ENCODE measurements at places on chromosomes 16 and 17.

DNA sequence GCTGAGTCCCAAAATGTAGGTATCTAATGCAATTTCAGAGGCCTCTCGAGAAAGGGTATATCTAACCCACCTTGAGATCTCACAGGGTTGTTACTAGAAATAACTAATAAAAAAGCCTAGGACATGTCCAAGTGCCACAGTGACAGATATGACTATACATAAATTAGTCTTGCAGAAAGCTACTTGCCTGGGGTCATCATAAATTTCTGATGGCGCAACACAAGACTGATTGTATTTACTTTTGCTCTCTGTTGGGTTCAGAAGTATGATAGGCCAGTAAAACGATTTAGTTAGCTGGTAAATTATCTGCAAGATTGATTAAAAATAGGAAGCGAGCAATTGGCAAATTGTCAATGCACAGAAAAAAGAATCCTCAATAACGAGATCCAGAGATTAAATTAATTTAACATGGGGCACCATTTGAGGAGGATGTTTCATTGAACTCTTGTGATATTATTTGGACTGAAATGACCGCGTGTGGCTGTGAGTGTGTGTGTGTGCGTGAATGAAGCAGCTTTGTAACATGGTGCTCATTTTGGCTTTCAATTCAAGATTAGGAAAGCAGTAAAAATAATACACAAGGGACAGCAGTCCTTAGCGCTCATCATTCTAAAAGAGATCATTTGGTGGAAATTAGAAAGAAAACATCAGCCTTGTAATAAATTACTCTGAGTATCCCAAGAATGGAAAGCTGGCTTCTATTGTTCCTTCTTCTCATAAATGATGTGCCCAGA lies 157.4 kb upstream of the ZFHX3 start:
- no peak for DNase-seq

GRCh38 chr17:73203135-73203787 lies 10.4 kb downstream of the COG1 start:
- DNase-seq, result no peak

GRCh38 chr16:15777533-15778203 lies 79.2 kb downstream of the MYH11 start:
- DNase-seq, result no peak

GRCh38 chr17:44008205-44008909 lies 3.9 kb downstream of the NAGS start:
- DNase-seq, result no peak

- peak; percentile 5 for DNase-seq
These were observed 168.1 kb downstream of the C16orf95 start for GRCh38 chr16:87149051-87149450.

DNA sequence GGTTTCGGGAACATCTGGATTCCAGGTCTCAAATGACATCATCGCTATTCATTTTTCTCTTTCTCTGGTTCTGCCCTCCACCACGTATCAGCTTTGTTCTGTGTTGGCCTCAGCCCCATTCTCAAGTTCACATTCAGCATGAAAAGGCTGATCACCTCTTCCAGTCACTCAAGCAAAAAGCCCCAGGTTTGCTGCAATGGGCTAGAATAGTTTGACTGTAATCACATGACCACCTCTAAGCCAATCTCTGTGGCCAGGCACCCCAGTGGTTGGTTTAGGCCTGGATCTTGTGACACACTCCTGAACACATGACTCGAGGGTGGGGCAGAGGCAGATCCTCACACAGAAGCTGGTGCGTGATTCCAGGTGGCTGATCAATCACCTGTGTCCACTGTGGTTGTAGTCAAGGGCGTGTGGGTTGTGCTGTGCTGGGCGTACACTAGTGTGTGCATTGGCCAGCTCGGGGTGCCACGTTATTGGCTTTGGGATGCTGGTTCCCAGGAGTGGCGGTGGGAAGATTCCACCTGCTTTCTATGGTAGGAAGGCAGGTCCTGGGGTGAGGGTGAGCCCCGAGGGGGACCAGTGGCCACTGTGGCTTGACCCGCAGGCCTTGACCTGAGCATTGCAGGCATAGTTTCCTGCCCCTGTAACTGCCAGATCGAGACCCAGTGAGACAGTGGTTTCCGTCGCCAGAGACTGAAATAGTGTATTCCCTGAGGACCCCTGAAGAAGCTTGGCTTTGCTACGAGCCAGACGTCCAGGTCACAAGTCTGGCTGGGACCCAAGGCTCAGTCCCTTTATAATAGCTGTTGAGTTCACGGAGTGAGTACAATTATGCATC lies 12.0 kb downstream of the EEF2K start:
- DNase-seq, result no peak

DNA sequence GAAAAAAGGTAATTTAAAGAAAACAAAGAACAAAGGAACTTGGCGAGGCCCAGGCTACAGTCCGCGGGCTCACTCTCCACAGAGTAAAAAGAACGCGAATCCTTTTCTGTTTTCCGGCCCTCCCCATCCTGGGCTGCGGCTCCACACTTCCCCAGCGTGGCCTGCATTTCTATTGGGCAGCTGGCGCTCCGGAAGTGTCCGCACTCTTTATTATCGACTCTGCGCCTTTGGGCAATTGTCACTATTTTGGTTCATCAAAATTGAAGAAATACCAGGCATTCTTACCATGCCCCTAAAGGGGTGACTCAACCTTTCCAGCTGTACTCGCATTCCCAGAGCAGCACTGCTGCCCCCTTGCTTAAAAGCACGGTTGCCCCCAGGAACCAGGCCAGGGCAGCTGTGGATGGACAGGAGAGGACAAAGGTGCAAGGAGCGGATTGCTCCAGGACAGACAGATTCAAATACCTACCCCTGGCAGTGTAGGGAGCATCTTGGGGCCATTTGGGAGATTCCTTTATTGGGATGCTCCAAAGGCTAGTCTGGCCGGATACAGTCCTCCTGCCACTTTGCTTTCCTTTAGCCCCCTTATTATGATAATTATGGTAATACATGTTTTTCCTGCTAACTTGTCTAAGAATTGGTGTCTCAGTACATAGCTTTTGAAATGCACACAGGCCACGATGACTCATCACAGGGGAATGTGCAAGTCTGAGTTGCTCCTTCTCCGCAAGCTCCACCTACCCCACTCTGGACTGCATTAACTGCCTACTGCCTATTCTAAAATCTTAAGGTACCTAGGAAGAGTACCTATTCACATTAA lies 985 bp upstream of the SLFN12 start:
- peak; percentile 96 for DNase-seq

DNA sequence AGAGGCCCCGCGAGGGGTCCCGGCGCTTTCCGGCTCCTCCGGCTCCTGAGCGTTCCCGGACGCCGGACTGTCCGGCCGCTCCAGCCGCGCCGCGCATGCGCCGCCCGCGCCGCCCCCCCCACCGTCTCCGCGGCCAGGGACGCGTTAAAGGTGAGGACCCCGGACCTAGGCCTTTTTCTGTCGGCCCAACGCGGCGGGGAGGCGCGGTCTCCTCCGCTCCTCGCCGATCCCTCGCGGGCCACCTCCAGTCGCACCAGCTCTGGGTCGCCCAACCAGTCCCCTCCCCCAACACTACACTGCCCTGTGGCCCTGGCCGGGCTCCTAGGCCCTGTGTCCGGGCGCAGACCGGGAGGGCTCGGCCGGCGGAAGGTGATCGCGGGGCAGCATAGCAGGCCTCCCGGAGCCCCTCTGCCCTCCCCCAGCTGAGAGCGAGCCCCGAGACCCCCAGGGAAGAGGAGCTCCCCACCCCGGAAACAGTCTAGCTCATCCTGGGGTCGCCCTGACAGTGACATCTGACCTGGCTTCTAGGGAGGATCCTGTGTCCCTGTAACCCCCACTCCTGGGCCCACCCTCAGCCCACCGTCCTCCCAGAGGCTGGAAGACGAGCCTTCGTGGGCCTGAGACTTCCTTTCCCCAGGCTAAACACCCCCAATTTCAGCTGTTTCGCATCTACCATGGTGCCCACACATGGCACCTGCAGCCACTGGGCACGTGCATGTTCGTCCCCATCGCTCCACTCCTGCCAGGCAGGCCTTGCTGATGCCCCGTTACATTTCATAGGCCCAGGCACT lies 14.7 kb upstream of the BCAR1 start:
- no peak for DNase-seq

- no peak for DNase-seq
These were observed 20.6 kb downstream of the HIC1 start for GRCh38 chr17:2075336-2076086.

DNA sequence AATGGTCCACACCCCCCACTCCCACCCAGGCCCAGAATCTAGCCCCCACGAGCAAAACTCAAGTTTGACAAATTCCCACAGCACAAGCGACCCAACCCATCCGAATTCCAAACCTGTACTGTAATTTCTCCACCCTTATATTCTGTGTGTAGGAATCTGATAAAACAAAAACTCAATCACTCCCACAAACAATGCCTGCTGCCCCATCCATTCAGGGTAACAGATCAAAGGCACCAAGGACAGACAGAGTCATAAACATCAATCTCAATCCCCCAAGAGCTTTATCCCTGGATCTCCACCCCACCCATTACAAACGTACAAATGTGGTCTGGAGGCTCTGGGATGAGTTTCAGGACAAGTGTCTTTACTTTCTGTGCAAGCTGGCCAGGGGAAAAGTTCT lies 157.8 kb downstream of the AXIN2 start:
- no peak for DNase-seq

- DNase-seq, result no peak
These were observed 42.1 kb downstream of the TSC2 start for GRCh38 chr16:2089706-2090480.

GRCh38 chr17:45648642-45649041 lies 135.5 kb upstream of the CRHR1 start:
- no peak for DNase-seq

GRCh38 chr16:49497466-49497865 lies 123.9 kb downstream of the C16orf78 start:
- DNase-seq, result no peak

DNA sequence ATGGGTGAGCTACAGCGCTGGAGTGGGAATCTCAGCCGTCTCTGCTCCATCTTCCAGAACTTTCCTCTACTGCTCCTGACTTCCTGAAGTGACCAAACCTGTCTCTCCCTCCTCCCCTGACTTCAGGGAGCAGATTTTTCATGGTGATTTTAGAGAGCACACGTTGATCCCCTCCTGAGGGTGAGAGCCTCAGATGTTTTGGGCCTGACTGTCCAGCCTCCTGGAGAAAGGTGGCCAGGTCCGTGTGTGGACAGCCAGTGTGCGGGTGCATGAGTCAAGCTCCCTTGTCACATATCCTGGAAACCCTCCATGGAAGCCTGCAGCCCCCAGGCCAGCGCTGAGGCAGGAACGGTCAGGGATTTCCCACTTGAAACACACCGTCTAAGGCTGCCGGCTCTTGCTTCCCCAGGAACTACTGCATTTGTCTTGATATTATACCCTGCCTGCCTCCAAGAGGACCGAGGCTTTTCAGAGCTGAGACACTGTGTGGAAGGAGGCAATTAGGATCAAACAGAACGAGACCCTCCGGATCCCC lies 143.1 kb downstream of the CMIP start:
- DNase-seq, result no peak

DNA sequence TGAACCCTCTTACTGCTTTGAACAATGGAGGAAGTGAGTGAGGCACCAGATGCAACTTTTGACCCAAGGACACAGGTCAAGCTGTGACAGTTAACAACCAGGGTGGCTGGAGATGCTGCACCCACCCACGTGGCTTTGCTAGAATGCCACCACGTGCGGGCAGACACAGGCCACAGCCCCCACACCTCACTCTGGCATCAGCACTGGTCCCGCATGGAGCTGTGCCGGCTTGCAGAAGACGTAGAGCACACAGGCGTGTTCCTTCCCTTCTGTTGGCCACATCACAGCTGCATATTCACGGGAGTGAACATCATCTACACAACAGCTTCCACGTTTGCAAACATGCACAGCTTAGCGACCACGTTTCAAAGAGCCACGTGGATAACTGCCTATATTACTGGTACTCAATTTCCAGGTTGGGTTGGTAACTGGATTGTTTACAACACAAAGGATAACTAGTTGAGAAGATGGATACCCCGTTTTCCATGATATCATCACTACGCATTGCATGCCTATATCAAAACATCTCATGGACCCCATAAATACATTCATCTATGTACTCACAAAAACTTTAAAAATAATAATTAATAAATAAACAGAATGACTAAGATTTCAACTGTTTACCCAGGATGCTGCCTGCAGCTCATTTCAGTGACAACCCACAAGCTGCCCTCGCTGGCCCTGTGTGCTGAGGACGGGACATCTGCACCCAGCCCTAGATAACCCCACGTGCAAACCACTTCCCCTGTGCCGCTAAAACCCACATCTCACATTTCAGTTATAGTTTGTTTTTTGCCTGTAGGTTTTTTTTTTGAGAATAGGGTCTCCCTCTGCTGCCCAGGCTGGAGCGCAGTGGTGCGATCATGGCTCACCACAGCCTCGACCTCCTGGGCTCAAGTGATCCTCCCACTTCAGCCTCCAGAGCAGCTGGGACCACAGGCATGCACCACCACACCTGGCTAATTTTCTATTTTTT lies 132.0 kb downstream of the ANKRD11 start:
- DNase-seq, result no peak

DNA sequence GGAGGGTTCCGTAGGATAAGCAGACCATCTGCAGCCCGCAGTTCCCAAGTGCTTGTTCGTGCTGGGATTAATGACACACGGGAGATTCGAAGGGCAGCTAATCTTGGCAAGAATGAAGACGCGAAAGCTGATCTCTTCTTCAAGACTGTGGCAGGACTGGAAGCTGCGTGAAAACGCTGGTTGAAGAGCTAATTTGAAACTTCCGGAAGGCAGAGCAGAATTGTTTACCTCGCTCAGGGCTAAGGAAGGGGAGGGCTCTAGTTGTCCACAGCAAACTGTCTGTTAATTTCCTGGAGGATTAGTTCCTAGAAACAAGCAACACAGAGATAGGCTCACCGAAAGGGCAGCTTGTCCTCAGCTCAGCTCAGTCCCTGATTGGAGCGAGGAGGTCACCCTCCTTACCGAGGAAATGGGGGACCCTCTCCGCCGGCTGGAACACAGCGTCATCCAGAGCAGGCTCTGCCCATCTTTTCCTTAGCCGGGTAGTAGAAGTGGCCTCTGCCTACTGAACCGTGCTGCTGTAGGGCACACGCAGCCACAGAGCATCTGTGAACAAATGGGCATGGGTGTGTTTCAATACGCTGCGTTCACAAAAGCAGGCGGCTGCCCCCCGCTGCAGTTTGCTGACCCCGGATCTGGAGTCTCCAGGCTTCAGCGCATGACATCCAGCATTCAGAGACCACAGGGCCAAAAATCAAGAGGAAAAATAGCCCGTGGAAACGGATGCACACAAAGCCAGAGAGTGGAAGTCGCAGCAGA lies 16.7 kb upstream of the BAIAP2 start:
- no peak for DNase-seq

- DNase-seq, result no peak
These were observed 7.8 kb downstream of the HSD17B2 start for GRCh38 chr16:82042846-82043245.

- DNase-seq, result no peak
These were observed 162.6 kb downstream of the CA10 start for GRCh38 chr17:51995797-51996403.

DNA sequence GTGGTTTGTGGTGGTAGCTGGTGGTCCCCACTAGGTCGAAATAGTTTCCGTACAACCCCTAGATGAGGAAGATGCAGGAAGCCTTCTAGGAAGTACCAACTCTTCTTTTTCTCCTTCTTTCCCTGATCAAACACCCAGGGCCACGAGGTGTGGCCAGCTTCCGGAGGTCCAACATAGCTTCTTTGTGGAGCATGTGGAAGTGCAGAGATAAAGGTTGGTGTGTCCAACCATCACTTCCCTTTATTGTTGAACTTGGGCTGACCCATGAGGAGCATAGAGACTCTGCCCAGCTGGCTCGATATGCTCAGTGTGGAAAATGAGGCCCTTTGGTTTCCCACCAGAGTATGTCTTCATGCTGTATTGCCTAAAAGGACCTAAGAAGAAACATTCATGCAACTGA lies 6.3 kb upstream of the RGS9 start:
- no peak for DNase-seq
